ENCODE measurements at places on chromosomes 5 and 9. TPM values are rescaled to one million over a fixed set of nuclear protein-coding genes. Genes with fewer than 3 reads are reported as not detected.

Gene WDR38
- not detected for total RNA-seq

Gene TRAF1
- total RNA-seq = 1.7 TPM

GRCh38 chr5:115097236-115097635, 72.5 kb downstream of the TRIM36 start:
- H3K27me3 ChIP-seq = no peaks in the 10 kb centered on the region
- H3K4me3 ChIP-seq = no peak overlapping the region
- peaks cover 4% of the 10 kb centered on the region for H3K4me1 ChIP-seq
- H3K36me3 ChIP-seq = no peaks in the 10 kb centered on the region
- no peak for DNase-seq
- H3K27ac ChIP-seq = no peak overlapping the region

DNA sequence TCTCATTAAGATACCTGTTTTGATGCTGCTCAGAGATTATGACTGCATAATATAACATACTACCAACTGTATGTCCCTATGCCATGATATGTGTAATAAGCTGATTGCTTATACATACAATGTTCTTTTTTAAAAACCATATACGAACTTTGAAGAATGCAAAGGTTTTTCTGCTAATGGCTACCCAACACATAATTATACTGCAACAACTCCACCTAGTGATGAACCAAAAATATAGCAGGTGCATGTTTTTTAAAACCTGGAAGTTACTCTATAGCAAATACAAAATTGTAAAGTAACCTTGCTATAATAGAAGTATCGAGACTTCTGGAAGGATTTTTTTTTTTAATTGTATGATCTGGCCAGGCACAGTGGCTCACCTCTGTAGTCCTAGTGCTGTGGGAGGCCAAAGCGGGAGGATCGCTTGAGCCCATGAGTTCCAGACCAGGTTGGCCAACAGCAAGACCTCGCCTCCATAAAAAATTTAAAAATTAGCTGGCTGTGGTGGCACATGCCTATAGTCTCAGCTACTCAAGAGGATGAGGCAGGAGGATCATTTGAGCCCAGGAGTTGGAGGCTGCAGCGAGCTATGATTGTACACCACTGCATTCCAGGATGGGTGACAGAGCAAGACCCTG, 49.1 kb downstream of the HOMER1 start:
- H3K4me3 ChIP-seq = no peak overlapping the region
- peak; percentile 10 for DNase-seq
- no peaks in the 10 kb centered on the region for H3K4me1 ChIP-seq
- H3K27me3 ChIP-seq = no peaks in the 10 kb centered on the region
- no peaks in the 10 kb centered on the region for H3K36me3 ChIP-seq

Gene RPS23
- total RNA-seq = 2,206 TPM

Gene HDHD3
- 21.8 TPM for total RNA-seq

Gene GFI1B
- total RNA-seq = 0.20 TPM

- no peaks in the 10 kb centered on the region for H3K36me3 ChIP-seq
- no peaks in the 10 kb centered on the region for H3K4me1 ChIP-seq
- no peak for DNase-seq
- no peak overlapping the region for H3K4me3 ChIP-seq
- H3K27me3 ChIP-seq = no peaks in the 10 kb centered on the region
Observed at GRCh38 chr9:995192-995591, 18.7 kb downstream of the DMRT3 start.

Gene PRR16
- total RNA-seq = 0.42 TPM

GRCh38 chr9:121259935-121260334, 8.0 kb upstream of the GSN start:
- no peak for DNase-seq
- no peaks in the 10 kb centered on the region for H3K4me1 ChIP-seq
- no peak overlapping the region for H3K4me3 ChIP-seq
- H3K27me3 ChIP-seq = no peaks in the 10 kb centered on the region
- H3K27ac ChIP-seq = no peak overlapping the region
